ENCODE measurements at places on chromosomes 2 and 18.

DNA sequence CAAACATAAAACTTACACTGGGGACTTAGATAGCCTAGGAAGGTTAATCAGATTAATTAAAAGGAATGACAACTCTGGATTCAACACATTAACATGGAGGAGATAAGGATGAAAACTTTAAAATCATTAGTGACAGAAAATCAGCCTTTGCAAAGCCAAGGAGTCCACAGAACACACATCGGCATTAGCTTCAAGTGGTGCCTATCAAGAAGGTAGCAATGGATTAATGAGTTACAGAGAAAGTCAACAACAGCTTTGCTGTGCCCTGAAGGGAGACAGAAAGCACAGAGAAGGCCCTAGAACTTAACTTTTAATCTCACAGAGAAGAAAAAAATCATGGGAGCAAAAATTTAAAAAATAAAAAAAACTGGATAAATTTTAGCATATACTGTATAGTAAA is 88.6 kb downstream of the KCNH7 start:
- no peak for DNase-seq

DNA sequence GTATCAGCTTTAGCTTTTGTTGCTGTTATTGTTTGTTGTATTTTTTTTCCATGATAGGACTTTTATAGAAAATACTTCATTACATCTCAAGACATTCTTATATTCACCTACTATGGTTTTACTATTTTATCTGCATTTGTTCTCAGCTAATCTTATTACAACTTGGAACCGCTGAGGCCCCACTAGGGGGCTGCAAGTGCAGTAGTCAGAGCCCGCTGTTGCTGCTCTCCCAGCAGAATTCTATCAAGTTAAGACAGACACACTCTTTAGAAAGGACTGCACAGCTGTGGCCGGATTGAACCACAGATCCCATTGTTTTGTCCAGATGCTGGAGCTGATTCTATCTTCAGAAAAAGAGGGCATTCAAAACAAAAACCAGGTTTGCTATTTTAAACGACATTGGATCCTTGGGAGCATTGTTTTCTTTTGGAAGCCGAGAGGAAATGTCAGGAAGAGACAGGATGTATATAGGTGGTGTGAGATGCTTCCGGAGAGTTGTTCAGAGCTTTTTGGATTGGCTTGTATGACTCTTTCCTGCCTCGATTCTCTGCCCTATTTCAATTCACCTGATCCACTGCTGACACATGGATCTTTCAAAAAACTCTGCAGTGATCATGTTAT is 105.7 kb upstream of the GAREM1 start:
- peak; percentile 78 for DNase-seq

DNA sequence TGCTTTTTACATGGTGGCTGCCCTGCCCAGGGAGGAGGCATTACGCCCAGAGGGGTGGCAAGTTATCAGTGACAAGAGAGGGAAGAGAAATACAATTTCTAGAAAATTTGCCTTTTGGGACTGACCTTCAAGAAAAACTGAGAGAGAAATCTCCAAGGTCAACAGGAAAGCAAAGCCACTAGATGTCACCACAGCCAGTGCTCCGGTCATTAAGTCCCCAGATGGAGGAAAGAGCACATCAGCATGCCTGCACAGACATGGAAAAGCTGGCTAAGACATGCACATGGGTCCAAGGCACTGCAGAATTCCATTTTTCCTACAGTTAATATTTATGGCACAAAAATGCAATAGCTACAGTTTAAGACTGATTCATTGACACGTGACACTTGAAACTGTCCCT is 21.0 kb downstream of the FHL2 start:
- no peak for DNase-seq

DNA sequence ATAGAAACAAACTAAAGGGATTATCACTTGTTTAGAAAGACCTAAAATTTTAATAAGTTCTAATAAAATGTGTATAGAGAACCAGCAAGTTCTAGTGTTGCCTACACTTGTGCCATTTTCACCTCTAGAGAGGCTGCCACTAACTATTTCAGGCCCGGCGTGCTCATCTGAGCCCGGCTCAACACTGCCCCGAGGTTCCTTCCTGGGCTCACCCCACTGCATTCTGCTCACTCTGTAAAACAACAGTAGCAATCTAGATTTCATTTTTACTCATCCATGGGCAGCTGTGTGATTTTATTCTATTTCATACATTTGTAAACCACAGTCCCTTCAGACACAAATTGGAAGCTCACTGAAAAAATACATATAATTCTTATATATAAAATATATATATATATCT is 253.2 kb downstream of the L3MBTL4 start:
- no peak for DNase-seq
